ENCODE measurements at places on chromosomes 12 and 14.

GRCh38 chr14:100893228-100893601, 10.3 kb downstream of the RTL1 start:
- no peak for DNase-seq

DNA sequence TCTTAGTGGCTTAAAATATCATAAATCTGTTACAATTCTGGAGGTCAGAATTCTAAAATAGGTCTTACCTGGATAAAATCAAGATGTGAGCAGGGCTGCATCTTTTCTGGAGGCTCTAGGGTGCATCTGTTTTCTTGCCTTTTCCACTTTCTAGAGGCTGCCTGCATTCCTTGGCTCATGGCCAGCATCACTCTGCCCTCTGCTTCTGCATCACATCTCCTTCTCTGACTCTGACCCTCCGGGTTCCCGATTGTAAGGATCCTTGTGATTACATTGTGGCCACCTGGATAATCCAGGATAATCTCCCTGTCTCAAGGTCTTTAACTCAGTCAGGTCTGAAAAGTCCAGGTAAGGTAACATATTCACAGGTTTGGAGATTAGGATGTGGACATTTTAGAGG, 11.0 kb upstream of the BMP4 start:
- DNase-seq, result no peak

- no peak for DNase-seq
Observed at GRCh38 chr12:105352940-105353635, 22.6 kb downstream of the C12orf75 start.

DNA sequence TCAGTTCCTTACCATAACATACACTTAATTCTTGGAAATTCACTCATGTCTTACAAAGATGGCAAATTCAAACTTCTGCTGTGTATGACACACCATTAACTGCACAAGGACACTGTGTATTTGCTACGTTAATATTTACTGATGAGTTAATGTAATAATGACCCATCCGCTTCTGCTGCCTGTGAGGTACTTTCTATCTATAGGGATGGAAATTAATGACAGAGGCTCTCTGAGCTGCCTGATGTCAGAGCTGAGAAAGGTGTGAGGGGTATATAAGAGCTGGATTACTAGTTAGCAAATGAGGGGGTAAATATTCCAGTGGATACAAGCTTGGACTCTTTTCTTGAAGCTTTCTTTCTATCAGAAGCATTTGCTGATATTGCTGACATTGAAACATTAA, at the start of gene IAPP:
TSS of gene IAPP (plus strand) at position 301 of the 400 bp plus-strand sequence. CDS start 450 bp downstream, outside the sequence.
- no peak for DNase-seq

DNA sequence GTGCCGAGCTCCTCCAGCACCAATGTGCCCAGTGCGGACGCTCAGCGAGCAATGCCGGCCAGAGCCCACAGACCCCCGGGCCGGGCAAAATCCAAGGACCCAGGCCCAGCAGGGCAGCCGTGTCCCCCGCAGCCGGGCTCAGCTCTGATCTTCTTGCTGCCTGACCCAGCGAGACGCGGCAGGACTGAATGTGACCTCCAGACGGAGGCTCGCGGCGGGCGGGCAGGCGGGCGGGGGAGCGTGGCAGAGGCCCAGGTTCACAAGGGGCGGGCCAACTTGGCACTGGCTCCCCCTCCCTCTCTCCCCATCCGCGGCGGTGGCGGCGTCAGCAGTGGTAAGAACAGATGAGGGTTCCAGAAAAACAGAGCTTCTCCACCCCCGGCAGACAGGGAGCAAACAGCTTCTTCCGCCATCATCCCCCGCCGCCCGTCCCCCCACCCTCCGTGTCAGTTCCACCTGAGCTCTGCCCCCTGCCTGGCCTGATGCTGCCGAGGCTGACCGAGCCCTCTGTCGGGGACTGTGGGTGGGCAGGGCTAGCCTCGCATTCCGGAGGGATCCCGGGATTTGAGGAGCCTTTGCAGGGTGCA, 94.3 kb downstream of the RFLNA start:
- peak; percentile 57 for DNase-seq

- peak; percentile 32 for DNase-seq
Observed at GRCh38 chr14:68794851-68795596, 2.2 kb upstream of the ZFP36L1 start.

DNA sequence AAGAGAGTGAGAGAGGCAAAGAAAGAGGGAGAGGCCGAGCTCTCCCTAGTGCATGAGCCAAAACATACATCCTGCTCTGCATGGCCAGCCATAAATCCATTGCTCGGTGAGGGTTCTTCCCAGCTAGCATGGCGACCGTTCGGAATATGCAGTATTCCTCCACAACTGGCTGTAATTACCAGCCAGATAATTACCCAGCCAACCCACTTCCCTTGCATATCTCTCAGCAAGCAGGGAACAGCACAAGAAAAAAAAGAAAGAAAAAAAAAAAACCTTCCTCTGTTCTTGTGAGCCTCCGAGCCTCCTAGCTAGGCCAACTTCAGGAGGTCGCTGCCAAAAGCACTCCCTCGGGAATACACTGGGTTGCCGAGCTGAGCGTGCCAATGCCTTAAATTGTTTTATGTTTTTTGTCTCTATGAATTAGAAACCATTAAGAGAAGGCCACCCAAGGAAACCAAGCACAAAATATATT, 567.9 kb downstream of the MED13L start:
- DNase-seq, result no peak

DNA sequence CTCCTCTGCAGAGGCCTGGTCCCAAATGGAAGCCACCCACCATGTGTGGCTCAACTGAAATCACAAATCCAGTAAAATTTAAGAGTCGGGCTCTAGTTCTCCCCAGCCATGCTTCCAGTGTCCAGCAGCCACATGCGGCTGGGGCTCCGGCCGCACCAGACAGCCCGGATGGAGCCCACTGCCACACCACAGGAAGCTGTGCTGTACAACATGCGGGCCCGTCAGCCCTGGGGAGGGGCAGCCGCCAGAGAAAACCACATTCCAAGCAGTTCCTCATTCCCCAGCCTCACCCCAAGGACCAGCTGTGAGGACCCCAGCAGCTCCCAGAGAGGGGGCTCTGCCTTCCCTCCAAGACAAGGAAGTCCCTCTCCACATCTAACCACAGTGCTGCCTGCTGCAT, 135.0 kb downstream of the NCOR2 start:
- no peak for DNase-seq

- peak; percentile 29 for DNase-seq
Observed at GRCh38 chr14:50064993-50065392, 51.4 kb downstream of the VCPKMT start.

- no peak for DNase-seq
Observed at GRCh38 chr12:30970559-30971197, 44.1 kb downstream of the TSPAN11 start.

DNA sequence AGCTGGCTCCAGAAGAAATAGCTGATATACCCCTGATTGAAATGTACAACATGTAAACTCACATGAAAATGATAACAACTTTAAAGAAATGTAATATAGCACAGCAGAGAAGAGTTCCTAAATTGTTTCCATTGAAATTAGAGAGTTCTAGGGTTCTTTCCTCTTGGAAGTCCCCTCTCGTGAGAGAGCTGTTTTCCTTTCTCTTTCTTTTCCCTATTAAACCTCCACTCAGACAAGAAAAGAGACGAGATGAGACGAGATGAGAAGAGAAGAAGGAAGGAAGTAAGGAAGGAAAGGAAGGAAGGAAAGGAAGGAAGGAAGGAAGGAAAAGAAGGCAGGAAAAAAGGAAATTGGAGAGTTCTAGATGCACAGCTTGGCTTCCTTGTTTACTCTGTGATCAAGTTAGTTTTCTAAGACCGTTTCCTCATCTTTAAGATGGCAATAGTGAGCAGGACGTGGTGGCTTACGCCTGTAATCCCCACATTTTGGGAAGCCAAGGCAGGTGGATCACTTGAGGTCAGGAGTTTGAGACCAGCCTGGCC, 11.9 kb downstream of the DRAM1 start:
- DNase-seq, result no peak

GRCh38 chr12:112749081-112749480, 42.5 kb upstream of the RPH3A start:
- no peak for DNase-seq

- DNase-seq, result no peak
Observed at GRCh38 chr12:93347054-93347785, 30.5 kb upstream of the NUDT4 start.

GRCh38 chr14:25042362-25043299, 7.3 kb downstream of the STXBP6 start:
- no peak for DNase-seq

GRCh38 chr14:23478109-23478759, 8.7 kb downstream of the NGDN start:
- DNase-seq, result peak; percentile 55

DNA sequence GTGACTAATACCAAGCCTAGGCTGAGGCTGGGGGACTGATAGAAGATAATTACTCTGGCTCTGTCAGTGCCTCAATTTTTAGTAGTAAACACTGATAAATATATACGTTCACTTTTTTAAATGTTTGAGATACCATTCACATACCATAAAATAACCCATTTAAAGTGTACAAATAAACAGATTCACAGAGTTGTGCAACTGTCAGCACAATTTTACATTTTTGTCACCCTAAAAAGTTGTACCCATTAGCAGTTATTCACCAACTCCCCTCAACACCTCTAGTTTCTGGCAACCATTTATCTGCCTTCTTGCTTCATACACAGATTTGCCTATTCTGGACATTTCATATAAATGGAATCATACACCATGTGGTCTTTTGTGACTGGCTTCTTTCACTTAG, 15.1 kb downstream of the PPP1R12A start:
- DNase-seq, result no peak

GRCh38 chr14:60106339-60106738, 14.6 kb downstream of the PCNX4 start:
- DNase-seq, result no peak

GRCh38 chr12:117829108-117829507, 139.7 kb downstream of the KSR2 start:
- no peak for DNase-seq

DNA sequence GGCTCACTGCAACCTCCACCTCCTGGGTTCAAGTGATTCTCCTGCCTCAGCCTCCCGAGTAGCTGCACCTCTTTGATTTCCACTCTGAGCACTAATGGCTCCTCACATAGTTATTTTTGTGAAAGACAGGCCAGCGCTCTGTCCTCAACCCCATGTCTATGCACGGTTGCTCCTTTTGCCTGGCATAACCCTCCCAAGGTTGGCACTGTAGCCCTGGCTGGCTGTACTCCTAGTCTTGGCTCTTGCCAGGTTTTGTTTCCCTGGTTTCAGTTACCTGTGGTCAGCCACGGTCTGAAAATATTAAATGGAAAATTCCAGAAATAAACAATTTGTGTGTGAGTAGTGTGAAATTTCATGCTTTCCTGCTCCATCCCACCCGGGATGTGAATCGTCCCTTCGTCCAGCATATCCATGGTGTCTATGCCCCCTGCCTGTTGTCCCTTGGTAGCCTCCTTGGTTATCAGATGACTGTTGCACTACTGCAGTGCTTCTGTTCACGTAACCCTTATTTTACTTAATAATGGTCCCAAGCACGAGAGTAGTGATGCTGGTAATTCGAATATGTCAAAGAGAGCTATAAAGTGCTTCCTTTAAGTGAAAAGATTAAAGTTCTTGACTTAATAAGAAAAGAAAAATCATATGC, 12.3 kb upstream of the DCD start:
- DNase-seq, result no peak

Data from T-helper 9 cell (primary cell).